ENCODE measurements at places on chromosomes 13 and 19.
A peak's percentile ranks its signal among the peaks of the same experiment; 100 is the strongest.

DNA sequence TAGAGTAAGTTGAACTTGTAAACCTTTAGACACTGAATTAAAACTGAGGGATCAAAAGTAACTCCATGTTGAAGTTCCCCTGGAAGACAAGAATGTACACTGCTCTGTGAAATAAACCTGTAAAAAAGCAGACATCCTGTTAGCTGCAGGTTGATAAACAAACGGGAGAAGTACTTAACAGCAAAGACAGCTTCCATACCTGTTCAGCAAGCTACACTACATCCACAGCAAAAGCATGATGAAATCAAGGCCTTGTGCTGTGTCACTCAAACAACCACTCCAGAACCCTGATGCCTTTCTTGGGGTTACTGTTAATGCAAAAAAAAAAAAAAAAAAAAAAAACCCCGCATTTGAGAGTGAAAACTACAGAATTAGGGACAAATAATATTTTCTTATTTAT is 20.8 kb downstream of the ANKRD10 start:
- DNase-seq, result no peak

DNA sequence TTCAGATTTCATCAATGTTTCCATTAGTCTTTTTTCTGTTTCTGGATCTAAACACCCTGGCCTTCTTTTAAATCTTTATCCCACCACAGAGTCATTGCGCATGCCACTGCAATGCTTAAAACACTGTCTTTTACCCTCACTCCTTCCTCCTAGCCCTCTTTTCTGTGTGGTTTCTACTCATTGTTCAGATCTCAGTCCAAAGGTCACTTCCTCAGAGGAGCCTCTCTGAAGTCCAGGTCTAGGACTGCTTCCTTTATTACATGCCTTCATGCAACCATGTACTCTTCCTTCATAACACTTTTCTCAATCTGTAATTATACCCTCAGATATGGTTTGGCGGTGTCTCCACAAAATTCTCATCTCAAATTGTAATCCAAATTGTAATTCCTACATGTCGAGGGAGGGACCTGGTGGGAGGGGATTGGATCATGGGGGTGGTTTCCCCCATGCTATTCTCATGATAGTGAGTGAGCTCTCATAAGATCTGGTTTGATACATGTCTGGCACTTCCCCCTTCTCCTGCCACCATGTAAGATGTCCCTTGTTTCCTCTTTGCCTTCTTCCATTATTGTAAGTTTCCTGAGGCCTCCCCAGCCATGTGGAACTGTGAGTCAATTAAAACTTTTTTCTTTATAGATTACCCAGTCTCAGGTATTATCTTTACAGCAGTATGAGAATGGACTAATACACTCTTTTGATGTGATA is 808.9 kb downstream of the DIAPH3 start:
- DNase-seq, result no peak

- no peak for DNase-seq
Measured at GRCh38 chr19:55027472-55028337, 10.4 kb downstream of the GP6 start.

- no peak for DNase-seq
Measured at GRCh38 chr13:49308097-49308875, 60.6 kb downstream of the CDADC1 start.

DNA sequence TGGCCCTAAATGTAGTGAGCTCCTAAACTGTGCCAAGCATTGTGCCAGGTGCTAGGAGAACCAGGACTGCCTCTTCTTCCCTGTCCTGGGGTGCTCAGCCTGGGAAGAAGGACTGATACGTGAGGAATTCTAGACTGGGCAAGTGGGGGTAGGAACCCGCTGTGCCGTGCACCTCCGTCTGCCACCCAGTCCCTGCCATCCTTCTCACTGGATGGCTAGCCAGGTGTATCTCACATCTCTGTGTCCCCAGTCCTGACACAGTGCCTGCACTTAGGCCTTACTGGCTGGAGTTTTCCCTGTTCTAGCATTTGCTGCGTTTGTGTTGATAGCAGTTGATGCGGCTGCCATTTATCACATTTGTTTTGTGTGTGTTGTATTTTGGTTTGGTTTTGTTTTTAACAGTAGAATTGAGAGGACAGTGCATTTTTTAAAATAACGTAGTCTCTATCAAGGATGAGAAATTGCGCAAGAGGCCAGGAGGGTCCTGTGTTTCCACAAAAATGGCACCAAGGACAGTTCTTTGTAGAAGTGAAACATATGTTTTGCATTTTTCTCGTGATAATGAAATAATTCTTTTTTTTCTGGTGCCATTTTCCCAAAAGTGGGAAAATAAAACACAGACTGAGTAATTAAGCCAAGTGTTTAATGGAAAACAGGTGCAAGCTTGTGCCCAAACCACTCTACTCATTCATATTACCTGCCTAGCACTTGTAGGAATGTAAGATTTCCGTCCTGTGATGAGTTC is 4.7 kb upstream of the GPR183 start:
- DNase-seq, result no peak

DNA sequence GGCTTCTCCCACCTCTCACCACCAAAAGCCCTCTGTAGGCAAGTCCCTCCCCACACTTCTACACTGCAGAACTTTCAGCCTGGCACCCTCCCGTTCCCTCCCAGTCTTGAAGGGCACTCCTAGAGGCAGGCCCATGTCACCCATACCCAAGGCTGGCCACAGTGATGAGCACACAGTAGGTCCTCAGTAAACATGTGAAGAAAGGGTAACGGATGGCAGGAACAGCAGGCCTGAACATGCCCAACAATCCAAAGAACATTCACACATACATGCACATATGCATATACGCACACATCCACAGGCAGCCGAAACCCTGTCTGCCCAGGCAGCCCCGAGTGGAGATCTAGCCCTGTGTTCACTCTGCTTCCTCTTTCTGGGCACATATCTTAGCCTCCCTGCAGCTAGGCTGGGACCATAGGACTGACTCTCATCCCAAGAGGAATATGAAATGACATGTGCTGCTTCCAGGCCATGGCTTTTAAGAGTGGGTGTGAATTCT is 55.2 kb downstream of the CEBPG start:
- DNase-seq, result no peak

GRCh38 chr13:31198519-31198918 is 1.3 kb upstream of the B3GLCT start:
- DNase-seq, result no peak

DNA sequence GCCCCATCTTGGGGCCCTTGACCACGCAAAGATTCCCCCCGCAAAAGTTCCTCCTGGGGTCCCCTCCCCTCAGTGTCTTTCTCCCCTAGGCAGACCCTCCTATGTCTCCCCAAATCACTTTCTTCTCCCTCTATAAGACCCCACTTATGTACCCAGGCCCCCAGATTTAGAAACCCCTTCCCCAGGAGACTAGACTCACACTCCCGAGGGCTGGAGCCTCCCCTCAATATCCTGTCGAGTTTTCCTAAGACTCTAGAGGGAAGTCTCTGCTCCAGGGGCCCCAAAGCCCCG is 1.4 kb downstream of the SLC1A5 start:
- no peak for DNase-seq

GRCh38 chr19:58054901-58055874 is 3.9 kb upstream of the ZNF135 start:
- no peak for DNase-seq

GRCh38 chr13:105147461-105147860 is 1388.0 kb downstream of the EFNB2 start:
- no peak for DNase-seq

DNA sequence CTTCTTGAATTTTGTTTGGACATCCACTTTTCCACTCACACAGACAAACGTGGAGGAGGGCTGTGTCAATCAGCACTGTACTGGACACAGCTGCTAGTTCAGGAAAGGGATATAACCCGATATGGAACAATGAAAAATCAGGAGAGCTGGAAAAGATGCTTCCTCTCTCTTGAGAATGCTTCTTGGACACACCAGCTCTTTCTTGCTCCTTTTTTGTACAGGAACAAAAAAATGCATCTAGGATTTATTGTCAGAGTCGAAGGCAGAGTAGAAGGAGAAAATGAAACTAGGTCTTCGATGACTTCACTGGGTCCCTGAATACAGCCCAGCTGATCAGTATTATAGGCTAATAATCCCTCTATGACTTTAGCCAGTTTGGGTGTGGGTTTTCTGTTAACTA is 62.2 kb downstream of the PEG3 start:
- no peak for DNase-seq

DNA sequence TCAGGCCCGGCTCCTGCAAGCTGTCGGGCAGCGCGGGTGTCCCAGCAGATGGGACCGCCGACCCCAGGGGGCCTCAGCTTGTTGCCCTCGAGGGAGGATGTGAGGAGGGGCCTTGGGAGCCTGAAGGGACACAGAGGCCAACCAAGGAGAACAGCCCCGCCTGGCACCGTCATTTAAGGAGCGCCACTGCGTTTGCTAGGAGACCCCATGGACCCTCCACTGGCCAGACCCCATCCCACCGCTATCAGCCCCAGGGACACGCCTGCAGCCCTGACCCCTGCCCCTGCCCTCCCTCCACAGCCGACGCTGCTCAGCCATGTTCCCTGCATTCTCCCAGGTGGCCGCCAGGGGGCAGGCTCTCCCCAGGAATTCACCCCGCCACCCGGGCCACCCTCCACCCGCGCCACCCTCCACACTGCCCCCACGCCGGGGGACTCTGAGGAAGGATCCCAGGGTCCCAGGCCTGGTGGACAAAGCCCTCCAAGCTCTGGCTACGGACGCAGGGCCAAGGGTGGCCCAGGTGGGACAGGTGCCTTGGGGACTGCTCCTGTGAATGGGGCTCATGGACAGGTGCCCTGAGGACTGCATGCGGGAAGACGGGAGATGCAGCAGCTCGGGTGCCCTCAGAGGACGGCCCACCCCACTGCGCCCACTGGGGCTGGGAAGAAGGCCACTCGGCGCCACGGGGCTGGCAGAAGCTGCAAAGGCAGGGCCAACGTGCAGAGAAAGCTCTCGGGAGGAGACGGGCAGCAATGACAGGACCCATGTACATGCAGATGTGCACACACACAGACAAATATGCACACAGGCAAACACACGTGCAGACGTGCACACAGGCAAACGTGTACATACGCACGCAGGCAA is 34.4 kb downstream of the PIP5K1C start:
- DNase-seq, result peak; percentile 56

DNA sequence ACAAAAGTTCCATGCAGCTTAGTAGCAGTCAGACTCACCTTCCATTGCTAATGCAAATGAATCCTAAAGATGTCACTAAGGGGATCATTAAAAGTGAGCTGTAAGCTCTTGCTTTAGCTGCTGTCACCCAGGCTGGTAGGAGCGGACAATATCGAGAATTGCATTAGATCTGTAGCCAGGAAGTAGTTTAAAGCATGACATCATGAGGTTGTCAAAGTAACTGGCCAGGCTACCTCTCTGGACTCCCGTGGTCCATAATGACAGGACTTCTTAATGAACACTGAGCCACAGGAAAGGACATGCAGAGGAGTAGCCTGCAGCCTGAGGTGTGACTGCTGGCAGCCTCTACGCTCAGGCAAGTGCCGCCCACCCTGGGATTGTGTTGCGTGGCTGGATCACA is 522.3 kb upstream of the NBEA start:
- DNase-seq, result no peak

DNA sequence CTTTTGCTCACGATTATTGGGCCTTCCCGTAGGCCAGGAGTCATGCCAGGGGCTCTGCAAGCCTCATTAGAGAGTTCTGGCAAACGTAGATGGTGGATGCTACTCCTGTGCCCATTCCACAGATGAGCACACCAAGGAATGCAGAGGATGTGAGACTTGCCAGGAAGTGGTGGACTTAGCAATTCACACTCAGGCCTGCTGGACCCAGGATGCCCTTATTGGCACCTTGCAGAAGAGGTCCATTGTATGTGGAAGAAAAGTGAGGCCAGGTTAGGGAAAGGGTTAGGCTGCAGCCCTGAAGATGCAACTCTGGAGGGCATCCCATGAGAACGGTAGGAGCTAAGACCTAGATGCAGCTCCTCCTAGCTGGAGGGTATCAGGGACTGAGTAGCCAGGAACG is 5.9 kb downstream of the UNC13A start:
- no peak for DNase-seq

- no peak for DNase-seq
Measured at GRCh38 chr19:8244442-8244841, 35.3 kb downstream of the CERS4 start.

DNA sequence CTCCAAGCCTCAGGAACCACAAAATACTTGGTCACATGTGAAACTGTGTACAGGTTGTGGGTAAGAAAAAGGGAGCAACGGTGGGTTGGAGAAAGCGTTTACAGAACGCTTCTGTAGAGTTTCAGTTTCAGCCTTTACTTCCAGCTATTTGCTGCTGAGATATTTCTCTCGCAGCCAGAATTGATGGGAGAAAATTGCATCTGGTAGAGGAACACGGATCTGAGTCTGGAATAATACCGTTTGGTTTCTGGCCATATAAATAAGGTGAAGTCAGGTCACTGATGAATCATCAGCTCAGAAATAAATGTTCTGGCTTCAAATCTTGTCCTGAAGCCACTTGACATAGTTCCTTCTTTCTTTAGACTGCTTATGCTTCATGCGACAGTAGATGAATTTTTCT is 20.3 kb upstream of the RFC3 start:
- no peak for DNase-seq

DNA sequence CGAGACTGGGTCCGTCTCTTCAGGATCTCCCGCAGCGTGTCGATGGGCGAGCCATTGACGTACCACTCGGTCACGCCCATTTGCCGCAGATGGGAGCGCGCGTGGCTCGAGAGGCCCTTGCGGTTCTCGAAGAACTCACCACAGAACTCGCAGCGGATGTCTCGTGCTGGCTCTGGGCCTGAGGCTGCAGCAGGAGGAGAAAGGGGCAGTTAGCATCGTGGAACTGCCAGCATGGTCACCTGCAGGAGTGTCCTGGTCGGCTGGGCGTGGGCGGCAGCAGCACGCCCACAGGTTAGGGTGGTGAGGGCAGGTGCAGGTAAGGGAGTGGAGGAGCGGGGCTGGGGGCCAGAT is 8.5 kb upstream of the AKAP8L start:
- DNase-seq, result no peak

- no peak for DNase-seq
Measured at GRCh38 chr19:575527-576506, 3.4 kb downstream of the BSG start.

DNA sequence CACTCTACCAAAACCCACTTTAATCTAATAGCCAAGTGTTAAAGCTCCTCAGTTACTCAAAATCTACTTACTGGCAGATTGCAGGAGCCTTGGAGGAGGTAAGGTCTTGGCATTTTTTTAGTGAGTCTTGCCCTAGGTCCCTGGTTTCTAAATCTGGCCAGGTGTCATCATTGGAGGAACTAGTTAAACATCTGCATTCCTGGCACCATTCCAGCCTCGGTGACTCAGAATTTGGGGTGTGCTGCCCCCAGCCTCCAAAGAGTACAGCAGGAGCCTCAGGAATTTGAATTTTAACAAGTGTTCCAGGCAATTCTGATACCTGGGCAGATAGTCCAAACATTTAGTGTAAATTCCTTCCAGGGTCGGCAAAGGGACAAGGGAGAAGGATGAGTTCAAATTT is 37.4 kb downstream of the KLF5 start:
- no peak for DNase-seq

DNA sequence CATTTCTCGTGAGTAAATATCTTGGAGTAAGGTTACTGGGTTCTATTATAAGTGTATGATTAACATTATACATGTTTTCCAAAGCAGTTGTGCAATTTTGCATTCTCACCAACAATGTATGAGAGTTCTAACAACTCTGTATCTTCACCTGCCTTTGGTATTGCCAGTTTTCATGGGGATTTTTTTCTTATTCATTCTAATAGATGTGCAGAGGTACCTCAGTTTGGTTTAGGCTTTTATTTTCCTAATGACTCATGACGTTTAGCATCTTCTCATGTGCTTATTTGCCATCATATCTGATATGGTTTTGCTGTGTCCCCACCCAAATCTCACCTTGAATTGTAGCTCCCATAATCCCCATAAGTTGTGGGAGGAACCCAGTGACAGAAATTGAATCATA is 7.7 kb upstream of the NUDT15 start:
- DNase-seq, result no peak

GRCh38 chr19:56491399-56491798 is 14.3 kb upstream of the ZNF667 start:
- DNase-seq, result no peak

Measured in activated CD4-positive, CD25-positive, alpha-beta regulatory T cell treated with anti-CD3 and anti-CD28 coated beads, Interleukin-2, amount 50 U/mL, for 16 hours (primary cell).